Kidney tubule cell (primary cell): ENCODE measurements at places on chromosomes 4 and X.

DNA sequence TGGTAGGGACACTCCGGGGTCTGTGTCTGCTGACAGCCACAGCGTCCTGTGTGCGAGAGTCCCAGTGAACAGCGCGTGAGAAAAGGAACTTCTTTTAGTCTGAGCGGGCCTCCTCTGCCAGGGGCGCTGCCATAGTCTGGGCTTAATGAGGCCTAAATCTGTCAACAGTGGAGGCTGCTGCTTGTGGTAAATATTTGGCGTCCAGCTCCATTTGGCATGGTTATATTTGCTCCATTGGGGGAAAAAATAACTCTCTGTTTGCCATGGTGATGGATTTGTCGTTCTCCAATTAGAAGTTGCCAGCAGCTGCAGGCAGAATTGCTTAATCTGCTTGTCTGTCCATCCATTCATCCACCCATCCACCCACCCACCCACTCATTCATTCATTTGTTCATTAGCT is 71.4 kb upstream of the PSAPL1 start:
- no peak for DNase-seq

DNA sequence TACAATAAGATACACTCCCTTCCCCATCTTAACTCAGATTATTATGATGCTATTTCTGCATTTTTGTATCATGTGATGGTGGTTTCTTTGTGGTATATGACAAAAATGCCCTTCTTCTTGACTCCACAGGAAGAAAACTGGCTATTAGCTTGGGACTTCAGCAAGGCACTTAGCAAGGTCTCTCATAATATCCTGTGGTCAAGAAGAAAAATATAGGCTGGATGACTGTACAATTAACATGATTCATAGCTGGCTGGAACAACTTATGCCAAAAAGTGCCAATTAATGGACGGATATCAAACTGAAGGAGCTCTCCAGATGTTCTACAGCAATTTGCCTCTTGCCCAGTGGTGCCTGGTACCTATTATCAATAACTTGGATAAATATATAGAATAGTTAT is 2.3 kb upstream of the MID1IP1 start:
- DNase-seq: peak; percentile 33

GRCh38 chrX:138777230-138777629 is 65.7 kb upstream of the FGF13 start:
- DNase-seq: no peak

DNA sequence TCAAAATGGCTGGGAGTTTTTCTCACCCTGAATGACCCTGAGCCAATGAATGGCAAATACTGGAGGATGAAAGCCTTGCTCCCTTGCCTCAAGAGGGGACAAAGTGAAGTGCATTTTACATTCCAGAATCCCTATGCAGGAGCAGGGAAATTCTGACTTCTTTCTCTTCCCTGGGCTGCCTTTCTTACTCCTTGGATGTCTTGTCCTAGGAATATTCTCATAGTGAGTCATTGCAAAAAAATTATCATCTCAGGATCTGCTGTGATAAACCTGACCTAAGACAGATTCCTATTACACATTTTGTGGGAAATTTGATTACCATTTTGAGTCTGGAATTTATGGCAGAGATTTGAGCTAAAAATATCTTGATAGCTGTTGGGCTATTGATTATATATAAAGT is 199.9 kb downstream of the TMA16 start:
- DNase-seq: peak; percentile 85

DNA sequence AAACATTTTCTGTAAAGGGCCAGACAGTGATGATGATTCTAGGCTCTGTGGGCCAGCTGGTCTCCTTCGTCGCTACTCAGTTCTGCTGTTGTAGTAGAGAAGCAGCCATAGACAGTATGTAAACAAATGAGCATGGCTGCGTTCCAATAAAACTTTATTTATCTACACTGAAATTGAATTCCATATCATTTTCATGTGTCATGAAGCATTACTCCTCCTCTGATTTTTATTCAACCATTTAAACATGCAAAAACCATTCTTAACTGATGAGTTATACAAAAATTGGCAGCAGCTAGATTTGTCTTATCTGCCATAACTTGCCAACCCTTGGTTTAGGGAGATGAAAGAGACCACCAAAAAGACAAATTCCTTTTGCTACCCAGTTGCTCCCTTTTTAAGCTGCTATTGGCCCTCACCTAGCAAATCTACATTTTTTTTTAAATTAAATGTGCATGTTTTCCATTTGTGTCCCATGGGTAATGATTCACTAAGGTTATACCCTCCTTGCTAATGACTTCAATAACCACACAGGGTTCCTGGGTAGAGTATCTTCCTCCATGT is 309.9 kb downstream of the DHX15 start:
- DNase-seq: peak; percentile 54

DNA sequence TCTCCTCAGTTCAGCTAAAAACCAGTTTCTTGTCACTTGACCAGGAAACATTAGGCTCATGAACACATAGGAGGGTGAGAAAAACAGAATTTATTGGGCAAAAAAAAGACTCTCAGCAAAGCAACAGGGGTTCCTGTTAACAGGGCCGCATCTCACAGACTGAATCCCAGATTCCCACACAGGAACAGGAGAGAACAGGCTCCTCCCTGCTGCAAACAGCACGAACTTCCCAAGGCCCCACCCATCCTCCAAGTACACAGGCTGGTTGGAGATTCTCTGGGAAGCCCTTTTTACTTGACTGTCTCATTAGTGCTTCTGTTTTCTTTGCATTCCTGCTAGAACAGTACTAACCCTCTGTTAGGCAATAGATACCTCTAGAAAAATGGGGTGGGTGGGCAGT is 52.4 kb upstream of the IL21 start:
- no peak for DNase-seq

GRCh38 chrX:30627818-30628652 is 25.2 kb upstream of the GK start:
- no peak for DNase-seq

DNA sequence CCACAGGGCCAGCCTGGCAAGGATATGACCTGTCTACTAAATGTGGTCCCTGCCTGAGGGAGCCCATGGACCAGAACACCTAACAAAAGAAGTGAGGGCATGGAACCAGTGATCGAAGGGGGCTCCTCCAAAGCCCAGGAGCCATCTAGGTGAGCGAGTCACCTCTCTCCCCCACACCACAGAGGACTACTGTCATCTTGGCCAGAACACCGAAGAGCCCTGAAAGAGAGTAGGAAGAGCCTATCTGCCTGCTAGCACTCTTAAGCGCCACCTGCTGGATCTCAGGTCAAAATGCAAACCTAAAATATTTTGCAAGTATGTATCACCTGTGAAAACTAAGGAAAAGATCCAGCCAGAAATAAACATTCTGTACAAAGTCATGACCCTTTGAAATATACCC is 137.9 kb upstream of the ZXDB start:
- peak; percentile 56 for DNase-seq

- peak; percentile 70 for DNase-seq
These were observed 202.6 kb downstream of the TMA16 start for GRCh38 chr4:163697121-163697520.
